Myocyte (in vitro differentiated cells): ENCODE measurements at places on chromosomes 6 and 20. TPM values are rescaled to one million over a fixed set of nuclear protein-coding genes. Genes with fewer than 3 reads are reported as not detected.

FOXA2 gene
- total RNA-seq: not detected in 2 replicates

SIRPB2 gene
- not detected in 2 replicates for total RNA-seq

NMBR gene
- total RNA-seq: not detected in 2 replicates

LY6G6D gene
- total RNA-seq: not detected in 2 replicates

PDE7B gene
- 0.52 and 1.0 TPM in 2 replicates for total RNA-seq

EYS gene
- total RNA-seq: not detected in 2 replicates

FILIP1 gene
- total RNA-seq: 41.5 and 46.7 TPM in 2 replicates

DNA sequence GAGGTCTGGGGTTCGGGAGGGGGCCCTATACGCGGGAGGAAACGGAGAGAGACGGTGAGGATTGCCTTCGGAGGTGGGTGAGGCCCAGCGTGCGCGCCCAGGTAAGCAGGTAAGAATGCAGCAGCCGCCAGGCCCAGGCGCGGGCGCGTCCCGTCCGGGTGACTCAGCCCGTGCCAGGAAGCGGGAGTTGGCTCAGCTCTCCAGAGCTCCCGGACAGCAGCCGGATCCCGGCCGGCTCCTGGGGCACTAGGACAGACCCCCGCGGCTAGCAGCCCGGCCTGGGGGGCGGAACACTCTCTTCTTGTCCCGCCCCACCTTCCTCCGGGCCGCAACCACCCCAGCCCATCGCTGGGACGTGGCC is 1.5 kb upstream of the MDFI start:
- no peak for DNase-seq

DNA sequence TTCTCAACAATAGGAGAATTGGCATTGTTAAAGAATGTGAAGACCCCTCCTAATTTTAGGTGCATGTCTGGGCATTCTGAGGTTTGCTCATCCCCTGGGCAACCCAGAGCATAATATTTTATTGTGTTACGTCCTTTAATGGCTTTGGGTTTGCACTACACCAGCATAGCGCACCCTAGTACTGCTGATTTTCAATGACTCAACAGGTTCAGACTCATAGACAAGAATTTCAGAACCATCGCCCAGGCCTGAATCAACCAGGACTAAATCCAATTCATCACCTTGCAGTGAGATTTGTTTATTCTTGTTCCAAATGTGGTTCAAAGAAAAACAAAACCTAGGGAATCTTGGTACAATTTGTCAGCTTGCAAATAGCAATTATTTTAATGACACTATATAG is 137.8 kb upstream of the PHACTR1 start:
- DNase-seq: no peak

GRCh38 chr6:112130878-112131277 is 43.5 kb downstream of the FAM229B start:
- DNase-seq: no peak

DNA sequence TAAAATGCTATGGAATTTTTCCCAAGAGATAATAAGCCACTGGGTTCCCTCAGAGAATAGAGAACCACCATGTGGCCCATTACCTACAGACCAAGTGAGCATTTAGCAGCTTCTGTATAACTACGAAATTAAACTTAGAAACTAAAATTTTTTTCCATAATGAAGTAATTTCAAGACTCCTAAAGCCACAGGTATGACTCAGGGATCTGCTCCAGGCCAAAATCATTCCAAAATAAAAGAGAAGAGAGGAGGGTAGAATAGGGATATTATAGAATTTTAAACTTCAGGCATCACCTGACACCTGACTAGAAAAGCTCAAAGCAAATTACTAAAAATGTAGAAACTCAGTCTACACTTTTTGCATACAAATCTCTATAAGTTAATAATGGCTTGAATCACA is 108.9 kb upstream of the DST start:
- DNase-seq: no peak

- no peak for DNase-seq
Observed at GRCh38 chr20:57397693-57398108, 6.5 kb downstream of the RBM38 start.
